ENCODE measurements at places on chromosomes 5 and 9.

DNA sequence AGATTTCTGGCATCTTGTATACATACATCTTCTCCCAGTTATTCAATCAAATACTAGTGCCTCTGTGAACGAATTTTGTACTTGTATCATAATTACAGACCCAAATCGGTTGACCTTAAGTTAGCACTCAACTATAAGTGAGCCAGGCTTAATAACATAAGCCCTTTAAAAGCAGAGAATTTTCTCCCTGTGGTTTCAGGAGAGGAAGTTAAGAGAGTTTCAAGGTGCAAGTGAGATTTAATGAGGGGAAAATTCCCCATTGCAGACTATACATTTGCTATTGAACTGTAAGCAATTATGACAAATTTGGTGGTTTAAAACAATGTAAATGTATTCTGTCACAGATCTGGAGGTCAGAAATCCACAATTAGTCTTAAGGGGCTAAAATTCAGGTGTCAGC, 261.9 kb upstream of the NREP start:
- no peak for DNase-seq

DNA sequence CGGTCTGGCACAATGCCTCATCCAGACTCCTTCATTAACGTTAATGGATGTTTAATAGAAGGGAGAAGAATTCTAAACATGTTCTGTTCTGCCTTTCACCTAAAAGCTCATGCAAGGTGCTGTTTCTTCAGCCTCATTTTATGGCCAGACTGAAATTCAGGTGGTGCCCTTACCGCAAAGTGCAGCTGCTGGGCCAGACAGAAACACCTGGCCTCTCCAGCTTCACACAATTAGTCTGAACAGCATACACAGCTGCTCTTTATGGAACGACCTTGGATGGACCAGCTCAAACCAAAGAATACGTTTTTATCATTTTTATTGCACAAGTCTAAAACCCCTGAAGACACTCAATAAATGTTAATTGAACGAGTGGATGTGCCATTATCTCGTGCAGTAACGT, 4.6 kb downstream of the SNCAIP start:
- no peak for DNase-seq

GRCh38 chr9:18834740-18835361, 198.2 kb downstream of the SAXO1 start:
- no peak for DNase-seq

GRCh38 chr9:14747111-14747510, 24.6 kb upstream of the CER1 start:
- no peak for DNase-seq

DNA sequence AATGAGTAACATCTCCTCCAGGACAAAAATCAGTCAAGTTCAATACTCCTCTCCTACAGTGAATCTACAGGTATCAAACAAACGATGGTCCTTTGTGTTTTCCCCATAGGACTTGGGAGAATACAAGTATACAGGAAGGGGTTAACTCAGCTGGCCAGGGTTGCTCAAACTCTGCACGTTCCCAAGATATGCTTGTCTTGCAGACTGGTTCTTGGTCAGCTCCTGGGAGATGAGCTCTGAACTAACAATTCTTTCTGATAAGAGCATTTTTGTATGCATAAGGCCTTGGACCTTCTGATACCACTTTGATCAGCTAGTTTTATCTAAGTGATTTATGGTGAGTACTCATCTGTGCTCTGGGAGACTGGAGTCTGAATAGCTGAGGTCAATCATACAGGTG, 42.1 kb downstream of the LOX start:
- no peak for DNase-seq

DNA sequence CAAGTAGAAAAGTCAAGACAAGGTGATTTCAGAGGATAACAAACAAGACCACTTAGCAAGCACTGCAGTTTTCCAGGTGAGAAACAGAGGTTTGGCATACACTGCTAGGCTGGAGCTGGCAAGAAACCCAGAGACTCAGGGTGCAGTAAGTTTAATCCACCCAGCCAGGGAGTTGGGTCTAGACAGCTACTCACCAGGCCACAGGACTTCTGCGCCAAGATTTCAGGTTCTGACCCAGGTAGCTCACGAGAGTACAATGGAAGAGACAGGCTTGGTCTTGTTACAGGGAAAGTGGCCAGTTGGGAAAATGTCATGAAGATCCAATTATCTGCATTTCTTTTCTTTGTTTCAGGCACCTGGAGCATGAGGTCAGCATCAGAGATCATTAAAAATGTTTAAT, 9.8 kb downstream of the SMIM23 start:
- no peak for DNase-seq

- DNase-seq: no peak
Observed at GRCh38 chr9:90985631-90986030, 184.0 kb downstream of the SYK start.

DNA sequence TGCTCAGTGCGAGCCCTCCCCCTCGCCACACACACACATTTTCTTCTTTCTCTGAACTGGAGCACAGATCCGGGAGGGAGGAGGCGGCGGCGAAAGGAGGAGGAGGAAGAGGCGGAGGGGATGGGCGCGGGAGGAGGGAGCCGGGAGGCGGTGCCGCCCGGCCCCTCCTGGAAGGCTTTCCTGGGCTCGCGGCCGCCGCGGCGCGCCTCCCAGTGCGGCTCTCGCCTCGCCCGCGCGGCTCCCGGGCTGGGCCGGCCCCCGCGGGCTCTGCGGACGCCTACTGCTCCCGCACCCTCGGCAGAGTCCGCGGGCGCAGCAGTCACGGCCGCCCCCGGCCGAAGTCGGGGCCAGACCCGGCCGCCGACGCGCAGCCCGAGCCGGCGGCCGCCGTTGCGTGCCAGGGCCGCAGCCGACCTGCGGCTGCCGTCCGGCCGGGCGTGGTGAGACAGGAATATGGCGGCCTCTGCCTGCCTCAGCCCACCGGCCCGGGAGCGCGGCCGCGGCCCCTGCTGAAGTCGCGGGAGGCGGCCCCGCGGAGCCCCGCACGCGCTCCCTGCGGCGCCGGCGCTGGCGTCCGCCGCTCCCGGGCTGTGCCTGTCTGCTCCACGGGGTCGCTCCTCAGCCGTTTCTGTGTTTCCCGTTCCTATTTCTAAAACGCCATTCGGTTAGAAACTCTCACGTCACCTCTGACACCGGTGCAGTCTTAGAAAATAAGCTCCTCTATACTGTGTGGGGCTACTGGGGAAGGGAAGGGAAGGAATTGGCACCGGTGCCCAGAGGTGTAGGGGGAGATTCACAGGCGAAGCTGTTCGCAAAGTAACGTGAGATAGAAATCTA, 500 bp upstream of the GNAQ start:
- DNase-seq: peak; percentile 82

GRCh38 chr5:141513627-141514329, 24.9 kb downstream of the PCDHGC5 start:
- DNase-seq: peak; percentile 82

DNA sequence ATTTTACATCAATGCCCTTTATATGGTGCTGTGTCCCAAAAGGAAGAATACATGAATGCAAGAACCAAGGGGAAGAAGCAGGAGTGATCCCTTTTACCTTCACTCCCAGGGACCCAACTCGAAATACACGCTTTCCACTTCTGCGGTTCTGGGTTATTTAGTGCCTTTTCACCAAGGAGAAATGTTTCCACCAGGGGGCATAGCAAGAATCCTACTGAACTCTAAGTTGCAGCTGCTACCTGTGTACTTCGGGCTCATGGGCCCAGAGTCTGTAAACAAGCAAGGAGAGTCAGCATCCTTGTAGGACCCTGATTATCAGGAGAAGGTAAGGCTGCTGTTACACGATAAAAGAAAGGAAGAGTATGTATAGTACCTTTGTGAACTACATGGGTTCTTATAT, 45.7 kb downstream of the DPYSL3 start:
- no peak for DNase-seq

- DNase-seq: no peak
Observed at GRCh38 chr5:126793097-126793496, 16.2 kb downstream of the LMNB1 start.

DNA sequence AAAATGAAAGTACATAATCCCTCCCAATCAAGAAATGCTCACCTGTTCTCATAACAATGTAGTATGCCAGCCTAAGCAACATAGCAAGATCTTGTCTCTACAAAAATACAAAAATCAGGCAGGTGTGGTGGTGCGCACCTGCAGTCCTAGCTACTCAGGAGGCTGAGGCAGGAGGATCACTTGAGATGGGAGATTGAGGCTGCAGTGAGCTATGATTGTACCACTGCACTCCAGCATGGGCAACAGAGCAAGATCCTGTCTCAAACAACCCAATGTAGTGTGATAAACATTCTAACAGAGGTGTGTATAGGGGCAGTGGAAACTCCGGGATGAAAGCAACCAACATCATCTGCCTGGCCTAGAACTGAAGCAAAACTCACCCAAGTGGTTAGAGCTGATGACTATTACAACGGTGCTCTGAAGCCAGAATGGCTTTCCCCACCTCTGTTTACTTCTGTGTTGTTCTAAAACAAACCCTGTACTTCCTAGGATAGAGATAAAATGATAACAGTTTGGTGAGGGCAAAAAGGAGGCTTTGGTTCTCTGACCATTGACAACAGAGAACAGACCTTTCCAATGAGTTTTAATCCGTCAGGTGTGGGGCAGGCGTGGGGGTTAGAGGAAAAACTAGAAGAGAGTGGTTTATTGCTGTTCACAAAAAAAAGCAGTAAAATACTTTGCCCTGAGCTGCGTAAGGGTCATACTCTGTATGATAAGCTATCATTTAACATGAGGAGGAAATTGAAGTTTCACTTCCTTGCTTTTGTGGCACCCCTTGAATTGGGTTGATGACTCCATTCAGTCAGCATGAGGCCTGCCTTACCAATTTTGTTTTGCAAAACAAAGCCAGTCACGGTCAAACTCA, 18.9 kb downstream of the WNT8A start:
- DNase-seq: no peak

DNA sequence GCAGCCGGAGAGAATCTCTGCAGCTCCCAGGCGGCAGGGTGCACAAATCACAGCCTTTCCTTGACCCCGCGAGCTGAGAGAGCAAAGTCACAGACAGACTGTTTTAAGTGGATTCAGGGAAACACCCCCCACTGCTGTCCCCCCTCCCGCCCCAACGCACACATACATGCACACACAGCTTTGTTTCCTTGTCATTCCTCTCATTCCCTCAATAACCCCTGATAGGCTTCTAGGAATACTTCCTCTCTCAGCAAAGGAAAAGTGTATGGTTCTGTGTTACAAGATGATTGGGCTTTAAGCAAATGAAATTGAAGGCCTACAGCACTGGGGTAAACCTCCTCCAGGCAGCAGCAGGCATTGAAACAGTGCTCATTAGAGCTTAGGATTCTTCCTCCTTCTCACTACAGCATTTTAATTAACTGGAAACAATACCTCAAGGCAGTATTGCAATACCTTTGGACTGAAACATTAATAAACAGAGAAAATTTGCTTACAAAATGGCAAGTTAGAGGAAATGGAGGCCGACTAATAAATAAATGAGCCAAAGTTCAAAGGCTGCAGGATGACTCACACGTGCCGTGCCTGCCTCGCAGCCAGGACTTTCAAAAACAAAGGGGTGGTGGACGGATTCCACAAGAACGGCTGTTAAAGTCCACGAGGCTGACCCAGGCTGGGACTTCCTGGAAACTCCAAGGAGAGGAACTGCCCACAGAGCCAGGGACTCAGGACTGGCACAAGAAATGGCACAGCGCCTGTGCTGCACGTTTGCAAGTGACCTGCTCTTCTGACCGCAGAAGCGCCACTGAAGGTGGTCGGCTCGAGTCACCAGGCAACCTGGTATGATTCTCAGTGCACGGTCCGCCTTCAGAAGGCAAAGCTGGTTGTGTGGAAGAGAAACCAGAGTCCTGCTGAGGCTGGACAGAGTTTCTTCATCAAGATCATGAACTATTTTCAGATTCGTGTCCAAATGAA, 236.2 kb downstream of the SYK start:
- DNase-seq: peak; percentile 61
